Activated T-helper 17 cell treated with anti-CD3 and anti-CD28 coated beads, Interleukin-2, amount 50 U/mL, for 72 hours (primary cell): ENCODE measurements at places on chromosomes 3 and 15. TPM values are rescaled to one million over a fixed set of nuclear protein-coding genes. Genes with fewer than 3 reads are reported as not detected.
A peak's percentile ranks its signal among the peaks of the same experiment; 100 is the strongest.

- ATAC-seq: no peak
These were observed 91.6 kb downstream of the PPARG start for GRCh38 chr3:12380461-12380860.

DNA sequence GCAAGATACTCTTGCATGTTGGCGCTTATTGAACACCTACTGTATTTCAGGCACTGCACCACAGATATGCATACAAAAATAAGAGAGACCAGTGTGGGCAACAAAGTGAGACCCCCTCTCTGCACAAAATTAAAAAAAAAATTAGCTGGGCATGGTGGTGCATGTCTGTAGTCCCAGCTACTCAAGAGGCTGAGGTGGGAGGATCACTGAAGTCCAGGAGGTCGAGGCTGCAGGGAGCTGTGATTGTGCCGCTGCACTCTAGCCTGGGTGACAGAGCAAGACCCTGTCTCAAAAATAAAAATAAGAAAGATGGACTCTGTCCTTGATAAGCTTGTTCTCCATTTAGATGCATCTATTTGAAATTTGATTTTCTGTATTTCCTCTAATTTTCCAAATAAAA, 20.8 kb downstream of the FEM1B start:
- no peak for ATAC-seq

GRCh38 chr3:49171119-49171774, at the start of gene KLHDC8B:
KLHDC8B (plus strand) TSS chr3:49171598; CDS start chr3:49172770, 1,172 bp downstream.
- peak; percentile 88 for ATAC-seq

DNA sequence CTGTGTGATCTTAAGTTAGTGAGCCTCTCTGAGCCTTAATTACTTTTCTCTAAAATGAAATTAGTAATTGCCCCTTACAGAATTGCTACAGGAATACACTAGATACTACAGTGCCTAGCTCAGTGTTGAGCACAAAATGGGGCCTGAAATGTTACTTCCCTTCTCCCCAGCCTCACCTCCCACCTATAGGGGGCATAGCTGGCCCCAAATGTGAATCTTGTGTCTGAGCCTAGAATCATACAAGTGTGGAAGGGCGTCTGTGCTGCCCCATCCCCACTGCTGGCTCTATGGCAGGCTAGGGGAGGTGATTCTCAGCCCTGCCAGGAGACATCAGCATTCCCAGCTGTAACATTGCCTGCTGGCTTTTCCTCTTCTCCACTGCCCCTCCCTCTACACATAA, 42.7 kb downstream of the IFT122 start:
- ATAC-seq: no peak

GRCh38 chr15:80846031-80846815, 67.1 kb downstream of the CEMIP start:
- no peak for ATAC-seq

DNA sequence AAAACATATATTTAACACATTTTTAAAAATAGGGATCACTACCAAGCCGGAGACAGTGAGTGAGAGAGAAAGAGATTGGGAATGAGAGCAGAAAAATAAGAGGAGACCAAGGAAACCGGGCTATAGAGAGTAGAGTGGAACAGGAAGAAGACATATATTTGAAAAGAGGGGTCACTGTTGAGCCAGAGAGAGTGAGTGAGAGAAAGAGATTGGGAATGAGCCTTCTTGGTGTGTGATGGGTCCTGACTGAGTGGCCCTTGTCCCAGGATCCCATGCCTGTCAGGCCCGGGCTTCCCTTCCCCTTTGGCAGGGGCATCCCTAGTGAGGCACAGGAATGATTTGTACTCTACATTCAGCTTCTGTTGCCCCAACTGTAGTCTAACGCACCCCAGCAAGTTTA, 646.6 kb downstream of the NTRK3 start:
- ATAC-seq: no peak

DNA sequence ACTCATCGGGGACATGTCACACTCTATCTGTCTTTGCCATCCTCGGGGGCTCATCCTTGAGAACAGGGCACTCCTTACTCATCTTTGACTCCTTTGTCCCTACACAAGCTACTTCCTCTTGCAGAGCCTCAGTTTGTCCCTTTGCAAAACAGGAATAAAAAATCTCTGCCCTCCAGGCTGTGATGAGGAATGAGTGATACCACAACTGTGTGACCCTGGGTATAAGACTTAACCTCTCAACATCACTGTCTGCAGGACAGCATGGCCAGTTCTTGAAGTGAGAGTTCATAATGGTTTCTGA, 48.5 kb downstream of the IQSEC1 start:
- ATAC-seq: no peak

DNA sequence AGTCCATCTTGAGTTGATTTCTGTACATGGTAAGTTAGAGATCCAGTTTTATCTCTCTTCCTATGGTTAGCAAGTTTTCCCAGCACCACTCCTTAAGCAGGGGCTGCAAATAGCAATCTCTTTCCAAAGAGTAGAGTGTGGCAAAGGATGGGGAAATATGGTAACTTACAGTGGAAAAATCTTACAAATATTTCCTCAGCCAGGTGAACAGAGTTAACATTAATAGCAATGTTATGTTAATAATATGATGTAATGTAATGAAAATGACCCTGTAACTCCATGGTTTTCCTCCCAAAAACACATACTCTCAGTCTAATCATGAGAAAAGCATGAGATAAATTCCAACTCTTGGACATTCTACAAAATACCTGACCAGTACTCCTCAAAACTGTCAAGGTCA, 30.4 kb downstream of the FSIP1 start:
- ATAC-seq: no peak

GRCh38 chr3:194824100-194824499, 138.4 kb downstream of the FAM43A start:
- ATAC-seq: no peak

DNA sequence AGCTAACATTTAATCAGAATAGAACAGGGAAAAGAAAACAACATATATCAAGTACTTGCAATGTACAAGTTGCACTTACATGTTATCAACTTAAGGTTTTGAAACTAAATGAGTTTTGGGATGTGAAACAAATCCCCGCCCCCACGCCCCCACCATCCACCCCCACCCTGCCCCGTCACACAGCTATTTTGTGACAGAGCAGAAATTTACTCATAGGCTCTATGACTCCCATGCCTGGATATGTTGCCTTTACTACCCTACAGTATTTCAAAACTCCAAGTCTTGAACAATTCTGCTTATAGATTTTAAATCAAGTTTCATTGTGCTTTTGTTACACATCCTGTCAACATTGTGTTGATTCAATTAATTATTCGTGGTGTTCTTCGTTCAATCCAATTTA, 18.1 kb upstream of the IL1RAP start:
- no peak for ATAC-seq

DNA sequence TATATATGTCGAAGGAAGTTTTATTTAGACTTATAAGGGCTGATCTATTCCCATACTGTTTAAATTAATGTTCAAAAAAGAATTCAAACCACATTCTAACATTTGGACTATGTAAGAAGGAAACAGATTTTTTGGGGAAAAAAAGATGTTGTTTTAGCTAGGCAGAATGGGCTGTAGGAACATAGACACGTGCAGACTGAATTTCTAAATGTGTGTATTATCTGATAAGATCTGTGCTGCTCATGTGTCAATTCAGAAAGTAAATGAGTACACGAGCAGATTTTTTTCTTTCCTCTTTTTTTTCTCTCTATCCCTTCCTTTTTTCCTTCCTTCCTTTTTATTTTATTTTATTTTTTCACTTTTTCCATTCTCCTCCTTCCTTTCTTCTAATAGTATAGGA, 259.5 kb upstream of the KCNH8 start:
- ATAC-seq: no peak

- no peak for ATAC-seq
These were observed 1.3 kb downstream of the GREM1 start for GRCh38 chr15:32718821-32719716.

DNA sequence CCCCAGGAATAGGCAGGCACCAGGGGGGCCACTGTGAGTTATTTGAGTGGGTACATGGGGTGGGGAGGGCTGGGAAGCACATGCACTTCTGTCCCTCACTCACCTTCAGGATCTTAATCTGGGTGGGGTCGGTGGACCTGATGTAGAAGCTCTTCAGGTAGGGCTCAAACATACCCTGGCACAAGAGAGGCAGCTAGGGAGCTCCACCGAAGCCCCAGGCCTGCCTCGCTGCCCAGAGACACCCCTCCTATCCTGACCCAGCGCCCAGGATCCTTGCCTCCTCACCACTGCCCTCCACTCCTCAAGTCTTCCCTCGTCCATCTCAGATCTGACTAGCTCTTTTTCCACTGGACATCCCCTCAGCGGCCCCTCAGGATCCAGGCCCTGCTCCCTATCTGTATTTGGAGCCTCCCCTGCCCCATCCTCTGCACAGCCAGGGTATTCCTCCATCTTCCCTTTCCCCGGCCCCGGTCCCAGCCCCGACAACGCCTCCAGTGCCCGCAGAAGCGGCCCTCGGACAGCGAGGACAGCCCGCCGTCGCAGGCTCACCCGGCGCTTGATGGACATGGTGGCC, 30.0 kb downstream of the AP3B2 start:
- no peak for ATAC-seq

The ATG7 gene
- total RNA-seq: 37.7 TPM

The SERINC4 gene
- 0.24 TPM for total RNA-seq

The CCDC39 gene
- not detected for total RNA-seq

The UBAP1L gene
- total RNA-seq: 5.2 TPM

The RLBP1 gene
- not detected for total RNA-seq
